ENCODE measurements at places on chromosomes 16 and 17.

DNA sequence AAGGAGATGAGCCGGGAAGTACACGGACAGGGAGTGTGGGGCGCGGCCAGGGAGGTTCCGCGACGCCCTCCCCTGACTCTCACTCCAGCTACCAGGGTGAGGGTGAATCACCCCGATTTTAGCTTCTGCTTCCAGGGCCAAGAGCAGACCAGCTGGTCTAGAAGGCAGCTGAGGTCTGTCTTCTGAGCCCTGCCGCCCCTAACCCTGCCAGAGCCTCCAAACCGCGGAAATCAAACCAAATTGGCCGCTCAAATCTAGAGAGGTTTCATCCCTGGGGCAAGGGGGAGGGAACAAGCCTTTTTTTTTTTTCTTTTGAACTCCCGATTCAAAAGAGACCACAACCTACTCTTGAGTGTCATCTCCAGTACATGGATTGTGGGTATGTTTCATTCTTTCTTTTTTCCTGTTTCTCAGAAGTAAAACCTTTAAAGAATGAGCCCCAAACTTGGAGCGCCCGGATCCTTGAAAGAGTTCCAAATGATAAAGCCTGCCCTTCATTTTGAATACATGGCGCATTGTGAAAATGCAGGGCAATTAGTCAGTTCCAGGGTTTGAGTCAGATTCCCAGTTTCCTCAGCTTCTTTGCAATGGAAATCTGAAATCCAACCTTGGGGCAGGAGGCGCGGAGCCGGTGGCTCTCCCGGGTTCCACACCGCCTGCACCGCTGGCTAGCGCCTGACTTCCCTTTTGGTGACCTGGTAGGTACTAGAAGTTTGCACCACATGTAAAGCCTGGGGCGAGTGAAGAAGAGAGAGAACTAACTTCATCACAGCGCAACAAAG, 16.5 kb upstream of the ZFHX3 start:
- DNase-seq: no peak

DNA sequence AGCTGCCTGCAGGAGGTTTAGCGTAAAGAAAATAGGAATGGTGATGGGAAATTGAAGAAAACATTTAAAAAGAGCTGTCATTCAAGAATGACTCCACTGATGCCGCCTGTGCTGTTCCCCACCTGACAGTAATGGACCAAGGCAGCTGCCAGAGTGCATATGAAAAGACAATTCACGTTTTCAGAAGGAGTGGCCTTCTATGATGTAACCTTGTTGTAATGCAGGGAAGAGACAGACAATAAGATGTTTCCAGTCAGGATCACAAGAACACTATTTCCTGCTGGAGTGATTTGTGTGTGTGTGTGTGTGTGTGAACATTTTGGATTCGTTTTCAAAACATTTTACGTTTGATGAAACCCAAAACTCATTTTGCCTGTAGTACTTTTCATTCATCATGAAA, 203.7 kb downstream of the LGALS9B start:
- DNase-seq: no peak

DNA sequence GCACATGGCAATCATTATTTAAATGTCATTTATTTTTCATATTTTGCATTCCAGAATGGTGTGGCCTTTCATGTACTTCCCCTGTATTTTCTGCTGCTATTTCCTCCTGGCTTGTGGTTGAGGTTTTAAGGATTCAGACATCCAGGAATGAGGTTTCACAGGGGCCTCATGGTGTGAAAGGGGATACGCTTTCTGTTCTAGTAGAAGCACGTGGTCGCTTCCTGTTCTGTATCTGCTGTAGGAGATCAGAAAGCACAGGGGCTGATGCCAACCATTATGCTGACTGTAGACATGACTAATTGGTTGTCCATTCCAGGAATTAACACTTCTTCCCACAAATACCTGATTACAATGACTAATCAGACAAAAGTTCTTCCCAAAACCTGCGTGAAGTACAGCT, 405.9 kb downstream of the SHISA9 start:
- no peak for DNase-seq

GRCh38 chr16:86048882-86049585, 150.1 kb downstream of the IRF8 start:
- DNase-seq: no peak

- no peak for DNase-seq
These were observed 86.9 kb upstream of the ZNF750 start for GRCh38 chr17:82926716-82927115.

DNA sequence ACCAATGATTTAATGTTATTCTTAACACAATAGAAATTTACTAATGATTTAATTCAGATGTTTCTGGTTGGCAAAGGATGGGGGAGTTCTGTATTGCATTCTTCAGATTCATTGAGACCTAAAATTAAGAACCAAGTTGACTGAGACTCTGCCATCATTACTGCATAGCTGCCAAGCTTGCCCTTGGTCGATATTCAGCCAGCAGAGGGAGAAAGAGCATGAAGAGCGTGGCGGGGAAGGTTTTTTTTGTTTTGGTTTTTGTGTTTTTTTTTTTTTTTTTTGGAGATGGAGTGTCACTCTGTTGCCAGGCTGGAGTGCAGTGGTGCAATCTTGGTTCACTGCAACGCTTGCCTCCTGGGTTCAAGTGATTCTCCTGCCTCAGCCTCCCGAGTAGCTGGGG, 659.4 kb upstream of the EEF2KMT start:
- DNase-seq: no peak

- peak; percentile 19 for DNase-seq
These were observed 44.4 kb upstream of the MED13 start for GRCh38 chr17:62109378-62109902.

DNA sequence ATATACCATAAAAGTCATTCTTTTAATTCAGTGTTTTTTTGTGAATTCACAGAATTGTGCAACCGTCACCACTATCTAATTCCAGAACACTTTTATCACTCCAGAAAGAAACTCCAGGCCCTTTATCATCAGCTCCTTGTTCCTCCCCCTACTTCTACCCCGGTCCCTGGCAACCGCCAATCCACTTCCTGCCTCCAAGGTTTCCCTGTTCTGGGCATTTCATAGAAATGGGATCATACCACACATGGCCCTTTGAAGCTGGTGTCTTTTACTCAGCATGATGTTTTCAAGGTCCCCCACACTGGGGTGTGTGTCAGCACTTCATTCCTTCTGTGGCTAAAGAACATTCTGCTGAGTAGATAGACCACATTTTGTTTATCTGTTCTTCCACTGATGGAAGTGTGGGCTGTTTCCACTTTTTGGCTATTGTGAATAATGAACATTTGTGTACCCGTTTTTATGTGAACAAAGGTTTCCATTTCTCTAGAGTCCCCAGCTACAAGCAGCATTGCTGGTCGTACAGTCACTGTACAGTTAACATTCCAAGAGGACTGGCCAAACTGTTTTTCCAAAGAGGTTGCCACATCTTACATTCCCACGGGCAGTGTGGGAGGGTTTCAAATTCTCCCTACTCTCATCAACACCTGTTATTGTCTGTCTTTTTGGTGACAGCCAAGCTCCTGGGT, 75.8 kb upstream of the ZNF469 start:
- no peak for DNase-seq

- DNase-seq: no peak
These were observed 9.7 kb downstream of the SLC6A2 start for GRCh38 chr16:55665511-55665910.

GRCh38 chr17:48002266-48002915, 31.5 kb downstream of the CDK5RAP3 start:
- DNase-seq: no peak

DNA sequence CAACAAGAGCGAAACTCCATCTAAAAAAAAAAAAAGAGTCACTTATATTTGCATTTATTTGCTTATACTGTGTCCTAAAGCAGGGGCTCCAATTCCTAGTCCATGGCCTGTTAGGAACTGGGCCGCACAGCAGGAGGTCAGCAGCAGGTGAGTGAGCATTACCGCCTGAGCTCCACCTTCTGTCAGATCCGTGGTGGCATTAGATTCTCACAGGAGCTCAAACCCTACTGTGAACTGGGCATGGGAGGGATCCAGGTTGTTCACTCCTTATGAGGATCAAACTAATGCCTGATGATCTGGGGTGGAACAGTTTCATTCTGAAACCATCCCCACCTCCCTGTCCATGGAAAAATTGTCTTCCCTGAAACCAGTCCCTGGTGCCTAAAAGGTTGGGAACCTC, 24.9 kb downstream of the ITGB3 start:
- no peak for DNase-seq

DNA sequence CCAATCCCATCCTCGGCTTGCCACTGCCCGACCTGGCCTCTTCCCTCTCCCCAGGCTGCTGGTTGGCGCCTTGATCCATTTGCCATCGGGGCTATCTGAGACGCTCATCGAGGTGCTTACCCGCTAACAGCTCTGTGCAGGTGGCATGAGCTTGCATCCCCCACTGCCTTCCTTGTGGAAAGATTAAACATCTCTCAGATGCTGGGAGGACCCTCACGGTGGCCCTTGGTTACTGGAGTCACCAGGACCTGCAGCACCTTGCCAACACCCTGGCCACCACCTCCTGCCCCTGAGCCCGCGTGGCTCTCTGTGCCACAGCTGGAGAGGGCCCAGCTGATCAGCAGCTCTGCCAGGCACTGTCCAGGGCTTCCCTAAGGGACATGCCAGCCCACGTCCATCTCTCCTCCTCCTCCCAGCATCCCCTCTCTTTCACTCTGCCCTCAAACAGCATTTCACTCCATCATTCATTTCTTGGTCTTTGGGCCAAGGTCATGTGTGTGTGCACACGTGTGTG, 249.6 kb downstream of the RBFOX3 start:
- no peak for DNase-seq

DNA sequence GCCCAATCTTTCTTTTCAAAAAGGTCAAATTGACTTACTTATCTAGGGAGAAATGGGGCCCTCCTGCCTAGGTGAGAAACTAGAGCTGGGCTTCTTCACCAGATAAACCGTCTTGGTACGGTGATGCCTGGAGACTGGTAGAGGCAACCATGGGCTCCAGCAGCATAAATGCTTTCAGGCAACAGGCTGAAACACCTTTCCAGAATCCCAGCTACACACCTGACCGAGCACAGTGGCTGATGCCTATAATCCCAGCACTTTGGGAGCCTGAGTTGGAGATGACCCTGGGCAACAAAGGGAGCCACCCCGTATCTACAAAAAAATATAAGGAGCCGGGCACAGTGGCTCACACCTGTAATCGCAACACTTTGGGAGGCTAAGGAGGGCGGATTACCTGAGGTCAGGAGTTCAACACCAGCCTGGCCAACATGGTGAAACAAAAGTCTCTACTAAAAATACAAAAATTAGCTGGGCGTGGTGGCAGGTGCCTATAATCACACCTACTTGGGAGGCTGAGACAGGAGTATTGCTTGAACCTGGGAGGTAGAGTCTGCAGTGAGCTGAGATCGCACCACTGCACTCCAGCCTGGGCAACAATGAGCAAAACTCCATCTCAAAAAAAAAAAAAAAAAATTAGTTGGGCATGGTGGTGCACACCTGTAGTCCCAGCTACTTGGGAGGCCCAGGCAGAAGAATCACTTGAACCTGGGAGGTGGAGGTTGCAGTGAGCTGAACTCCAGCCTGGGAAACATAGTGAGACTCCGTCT, 8.0 kb downstream of the TRAF4 start:
- DNase-seq: no peak

- no peak for DNase-seq
These were observed 28.9 kb upstream of the CDH15 start for GRCh38 chr16:89142474-89143195.

- DNase-seq: peak; percentile 59
These were observed 135.8 kb downstream of the WWOX start for GRCh38 chr16:78235168-78235800.

DNA sequence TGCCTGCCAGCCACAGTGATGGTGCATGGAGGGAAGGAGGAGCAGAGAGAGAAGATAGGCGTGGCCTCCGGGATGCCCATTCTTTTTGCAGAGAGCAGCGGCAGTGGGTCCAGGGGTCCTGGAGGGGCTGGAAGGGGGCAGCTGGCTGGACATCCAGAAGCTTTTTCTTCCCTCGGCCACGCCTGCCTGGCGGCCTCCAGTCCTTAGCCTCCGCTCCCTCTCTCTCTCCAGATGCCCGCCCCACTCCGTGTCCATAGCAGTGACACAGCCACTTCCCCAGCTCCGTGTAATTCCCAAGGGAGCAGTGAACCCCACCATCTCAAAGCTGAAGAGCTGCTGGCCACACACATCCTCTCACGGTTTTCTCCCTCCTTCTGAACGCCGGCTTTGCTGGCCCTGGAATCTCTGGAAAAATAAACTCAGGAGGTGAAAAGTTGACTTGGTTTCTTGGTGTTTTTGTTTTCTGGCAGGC, 26.3 kb upstream of the CDC42EP4 start:
- no peak for DNase-seq

DNA sequence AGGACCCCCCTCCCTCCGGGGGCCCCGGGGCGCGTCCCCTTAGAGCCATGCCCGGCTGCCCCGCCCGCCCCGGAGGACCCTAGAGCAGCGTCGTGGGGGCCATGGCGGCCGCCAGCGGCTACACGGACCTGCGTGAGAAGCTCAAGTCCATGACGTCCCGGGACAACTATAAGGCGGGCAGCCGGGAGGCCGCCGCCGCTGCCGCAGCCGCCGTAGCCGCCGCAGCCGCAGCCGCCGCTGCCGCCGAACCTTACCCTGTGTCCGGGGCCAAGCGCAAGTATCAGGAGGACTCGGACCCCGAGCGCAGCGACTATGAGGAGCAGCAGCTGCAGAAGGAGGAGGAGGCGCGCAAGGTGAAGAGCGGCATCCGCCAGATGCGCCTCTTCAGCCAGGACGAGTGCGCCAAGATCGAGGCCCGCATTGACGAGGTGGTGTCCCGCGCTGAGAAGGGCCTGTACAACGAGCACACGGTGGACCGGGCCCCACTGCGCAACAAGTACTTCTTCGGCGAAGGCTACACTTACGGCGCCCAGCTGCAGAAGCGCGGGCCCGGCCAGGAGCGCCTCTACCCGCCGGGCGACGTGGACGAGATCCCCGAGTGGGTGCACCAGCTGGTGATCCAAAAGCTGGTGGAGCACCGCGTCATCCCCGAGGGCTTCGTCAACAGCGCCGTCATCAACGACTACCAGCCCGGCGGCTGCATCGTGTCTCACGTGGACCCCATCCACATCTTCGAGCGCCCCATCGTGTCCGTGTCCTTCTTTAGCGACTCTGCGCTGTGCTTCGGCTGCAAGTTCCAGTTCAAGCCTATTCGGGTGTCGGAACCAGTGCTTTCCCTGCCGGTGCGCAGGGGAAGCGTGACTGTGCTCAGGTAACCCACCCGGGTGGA, 759 bp downstream of the ALKBH5 start:
- DNase-seq: peak; percentile 69

- no peak for DNase-seq
These were observed 910 bp upstream of the RAMP2 start for GRCh38 chr17:42759982-42760651.

GRCh38 chr17:35742896-35743477, 10.1 kb downstream of the GAS2L2 start:
- DNase-seq: no peak

Data from CD4-positive, alpha-beta T cell treated with Interleukin-2 at 100 ng/mL for 4 hours (primary cell).